ENCODE measurements at places on chromosomes 12 and 14. TPM values are rescaled to one million over a fixed set of nuclear protein-coding genes. Genes with fewer than 3 reads are reported as not detected.

GRCh38 chr14:63203618-63204406, 431 bp upstream of the RHOJ start:
- DNase-seq: no peak

DNA sequence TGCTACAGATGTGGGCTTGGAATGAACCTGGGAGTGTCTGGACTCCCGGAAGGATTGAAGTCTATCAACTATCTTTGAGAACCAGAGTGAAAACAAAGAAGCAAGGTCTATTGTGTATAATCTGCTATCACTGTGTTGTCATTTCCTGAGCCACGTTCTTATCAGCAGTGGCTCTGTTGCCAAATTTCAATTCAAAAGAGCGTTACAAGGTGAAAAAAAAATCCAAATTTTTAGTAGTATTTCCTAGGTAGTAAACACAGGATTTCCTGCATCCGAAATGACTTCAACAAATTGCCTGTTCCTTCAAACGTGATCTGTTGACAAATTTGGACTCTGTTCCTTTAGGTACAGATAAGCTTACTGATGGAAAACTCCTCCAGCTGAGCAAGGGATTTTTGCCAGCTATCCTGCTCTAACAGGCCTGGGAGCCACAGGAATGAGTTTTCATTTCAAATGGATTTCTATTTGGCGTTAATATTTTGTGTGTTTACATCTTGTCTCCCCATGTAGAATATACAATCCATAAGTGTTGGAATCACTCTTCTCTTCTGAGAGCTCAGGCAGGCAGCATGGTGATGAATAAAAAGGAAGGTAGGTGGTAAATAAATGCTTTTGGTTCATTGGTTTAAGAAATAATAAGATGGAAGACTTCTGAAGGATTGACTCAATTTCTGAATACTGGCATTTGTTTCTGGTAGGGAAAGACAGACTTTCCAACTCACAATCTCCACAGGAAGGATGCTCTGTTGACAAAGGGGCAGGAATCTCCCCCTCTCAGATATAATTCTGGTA, 58.5 kb downstream of the GPR135 start:
- DNase-seq: no peak

DNA sequence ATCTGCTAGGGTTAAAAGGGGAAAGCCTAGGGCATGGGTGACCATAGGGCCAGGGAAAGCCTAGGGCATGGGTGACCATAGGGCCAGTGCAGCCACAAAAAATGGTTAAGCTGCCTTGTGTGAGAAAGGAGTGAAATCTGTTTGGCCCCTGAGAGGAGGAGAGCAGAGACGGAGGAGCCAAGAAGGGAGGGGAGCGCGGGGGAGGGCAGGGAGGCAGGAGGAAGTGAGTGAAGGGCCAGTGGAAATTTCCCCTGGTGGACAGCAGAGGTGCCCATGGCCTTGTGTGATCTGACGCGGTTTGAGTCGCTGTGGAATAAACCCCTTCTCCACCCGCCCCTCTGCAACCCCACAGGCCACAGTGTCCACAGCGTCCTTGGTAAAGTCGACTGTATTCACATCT, 618 bp upstream of the AQP6 start:
- no peak for DNase-seq

- DNase-seq: no peak
Observed at GRCh38 chr12:51519755-51520154, 71.3 kb upstream of the SCN8A start.

- no peak for DNase-seq
Observed at GRCh38 chr12:65637150-65637549, 187.1 kb upstream of the HMGA2 start.

Gene SLC10A1
- not detected for total RNA-seq

Gene C12orf54
- not detected for total RNA-seq

Data from activated naive CD8-positive, alpha-beta T cell treated with anti-CD3 and anti-CD28 coated beads for 36 hours (primary cell).